ENCODE measurements at places on chromosomes 7 and 10.

DNA sequence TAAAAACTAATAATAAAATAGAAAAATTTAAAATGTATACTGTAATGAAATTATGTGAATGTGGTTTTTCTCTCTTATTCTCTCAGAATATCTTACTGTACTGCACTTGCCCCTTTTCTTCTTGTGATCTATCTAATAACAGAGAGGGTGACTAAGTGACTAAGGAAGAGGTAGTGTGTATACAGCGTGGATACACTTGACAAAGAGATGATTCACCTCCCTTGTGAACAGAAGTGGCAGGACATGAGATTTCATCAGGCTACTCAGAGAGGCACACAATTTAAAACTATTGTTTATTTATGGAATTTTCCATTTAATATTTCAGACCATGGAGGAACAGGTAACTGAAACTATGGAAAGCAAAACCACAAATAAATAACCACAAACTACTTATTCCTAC lies 806.6 kb upstream of the GHITM start:
- no peak for DNase-seq

GRCh38 chr10:6995831-6996230 lies 415.0 kb downstream of the SFMBT2 start:
- no peak for DNase-seq

DNA sequence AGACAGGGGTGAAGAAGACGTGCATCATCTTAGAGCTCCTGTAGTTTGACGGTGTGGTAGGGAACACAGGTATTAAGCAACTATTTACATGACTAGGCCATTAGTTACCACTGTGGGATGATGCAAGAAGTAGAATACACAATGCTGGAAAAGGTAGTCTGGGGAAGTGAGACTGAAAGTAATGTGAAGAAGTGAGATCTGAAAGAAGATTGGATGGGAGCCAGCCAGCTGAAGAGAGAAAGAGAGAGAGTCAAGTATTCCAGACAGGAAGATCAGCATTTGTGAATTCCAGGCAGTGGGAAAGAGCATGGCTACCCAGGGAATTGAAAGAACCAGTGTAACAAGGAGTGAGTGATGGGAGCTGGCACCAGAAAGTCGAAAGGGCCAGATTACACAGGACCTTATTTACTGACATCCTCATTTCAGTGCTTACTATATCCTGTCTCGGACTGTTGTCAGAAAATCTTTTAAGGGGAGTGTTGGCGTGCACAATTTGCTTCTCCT lies 4.0 kb upstream of the CFAP58 start:
- DNase-seq = no peak

DNA sequence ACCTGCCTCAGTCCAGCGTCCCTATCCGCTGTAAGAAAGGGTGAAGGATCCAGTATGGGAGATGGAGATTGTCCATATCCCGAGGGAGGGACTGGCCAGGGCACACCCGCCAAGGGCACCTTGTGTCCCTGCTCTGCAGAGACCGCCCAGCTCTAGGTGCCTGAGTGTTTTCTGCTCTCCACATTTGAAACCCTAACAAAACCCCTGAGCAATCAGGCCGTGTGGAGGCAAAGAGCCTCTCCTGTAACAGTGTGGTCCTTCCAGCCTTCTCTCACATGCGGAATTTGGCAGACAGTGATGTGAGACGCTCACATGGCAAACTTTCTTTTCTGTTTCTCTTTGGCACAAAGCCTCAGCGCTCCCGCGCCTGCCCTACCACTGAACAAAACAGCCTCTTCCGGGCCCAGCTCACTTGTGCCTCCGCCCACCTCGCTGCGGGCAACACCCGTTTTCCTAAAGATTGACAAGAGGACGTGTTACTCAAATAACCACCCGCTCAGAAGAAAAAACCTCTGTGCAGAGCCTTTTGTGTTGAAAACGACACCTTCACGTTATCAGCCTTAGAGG lies 514.8 kb downstream of the DNAJB6 start:
- DNase-seq = peak; percentile 57

- DNase-seq = no peak
Observed at GRCh38 chr7:16069998-16070397, 351.3 kb downstream of the CRPPA start.

- no peak for DNase-seq
Observed at GRCh38 chr10:129766611-129767550, 197.2 kb downstream of the EBF3 start.

DNA sequence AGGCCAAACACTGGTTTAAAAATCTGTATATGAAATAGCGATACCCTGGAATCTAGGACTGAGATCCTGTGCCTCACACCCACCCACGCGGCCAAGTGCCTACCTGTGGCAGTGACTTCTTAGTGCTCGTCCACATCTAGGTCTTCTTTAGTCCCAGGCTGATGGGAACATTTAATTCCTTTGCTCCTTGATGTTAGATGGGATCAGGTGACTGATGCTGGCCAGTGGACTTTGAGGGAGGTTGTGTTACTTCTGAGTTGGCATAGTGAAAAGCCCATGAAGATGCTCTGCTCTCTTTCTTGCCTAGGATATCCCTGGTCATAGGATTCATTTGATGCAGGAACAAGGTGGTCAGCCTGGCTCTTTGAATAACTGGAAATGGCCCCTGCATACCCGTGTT lies 59.2 kb downstream of the BMPR1A start:
- no peak for DNase-seq

- DNase-seq = no peak
Observed at GRCh38 chr7:56222866-56223265, 106.6 kb upstream of the NUPR2 start.

GRCh38 chr7:98222533-98223195 lies 11.4 kb downstream of the BHLHA15 start:
- no peak for DNase-seq

GRCh38 chr10:112389271-112389822 lies 15.4 kb downstream of the ACSL5 start:
- no peak for DNase-seq

DNA sequence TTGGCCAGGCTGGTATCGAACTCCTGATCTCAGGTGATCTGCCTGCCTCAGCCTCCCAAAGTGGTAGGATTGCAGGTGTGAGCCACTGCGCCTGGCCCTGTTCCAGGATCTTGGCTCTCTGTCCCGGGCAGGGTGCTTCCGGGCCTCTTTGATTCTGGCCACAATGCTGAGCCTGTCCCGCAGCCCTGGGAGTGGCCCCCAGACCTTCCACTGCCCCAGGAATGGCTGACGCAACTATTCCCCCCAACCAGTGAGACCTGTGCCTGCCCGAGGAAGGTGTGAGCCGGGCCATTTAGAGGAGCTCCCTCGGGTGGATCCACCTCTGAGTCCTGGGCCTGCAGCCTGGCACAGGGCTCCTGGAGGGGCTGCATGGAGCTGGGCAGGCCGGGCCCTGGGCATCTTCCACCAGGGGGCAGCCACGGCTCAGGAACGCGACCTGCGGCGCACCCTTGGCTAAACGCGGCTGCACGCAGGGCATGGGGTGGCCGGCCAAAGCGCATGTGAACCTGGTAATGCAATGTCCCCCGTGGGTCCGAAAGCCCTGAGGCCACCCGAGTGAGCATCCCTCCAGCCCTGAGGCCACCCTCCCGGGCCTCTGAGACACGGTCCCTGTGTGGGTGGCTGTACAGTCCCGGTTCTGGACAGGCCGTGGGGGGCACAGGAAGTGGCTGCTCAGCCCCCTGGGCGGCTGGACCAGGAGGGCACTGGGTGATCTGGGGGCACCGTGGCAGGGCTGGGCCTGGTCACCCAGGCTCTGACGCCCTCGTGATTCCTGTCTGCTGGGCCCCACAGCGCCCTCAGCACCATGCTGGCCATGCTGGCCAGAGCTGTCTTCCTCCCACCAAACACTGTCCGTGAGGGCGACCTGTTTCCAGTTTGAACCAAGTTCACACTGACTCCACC lies 24.8 kb downstream of the GRIFIN start:
- DNase-seq = peak; percentile 77

- no peak for DNase-seq
Observed at GRCh38 chr7:4200546-4201094, 481.5 kb upstream of the FOXK1 start.

GRCh38 chr10:127354992-127355391 lies 158.6 kb upstream of the INSYN2A start:
- no peak for DNase-seq

DNA sequence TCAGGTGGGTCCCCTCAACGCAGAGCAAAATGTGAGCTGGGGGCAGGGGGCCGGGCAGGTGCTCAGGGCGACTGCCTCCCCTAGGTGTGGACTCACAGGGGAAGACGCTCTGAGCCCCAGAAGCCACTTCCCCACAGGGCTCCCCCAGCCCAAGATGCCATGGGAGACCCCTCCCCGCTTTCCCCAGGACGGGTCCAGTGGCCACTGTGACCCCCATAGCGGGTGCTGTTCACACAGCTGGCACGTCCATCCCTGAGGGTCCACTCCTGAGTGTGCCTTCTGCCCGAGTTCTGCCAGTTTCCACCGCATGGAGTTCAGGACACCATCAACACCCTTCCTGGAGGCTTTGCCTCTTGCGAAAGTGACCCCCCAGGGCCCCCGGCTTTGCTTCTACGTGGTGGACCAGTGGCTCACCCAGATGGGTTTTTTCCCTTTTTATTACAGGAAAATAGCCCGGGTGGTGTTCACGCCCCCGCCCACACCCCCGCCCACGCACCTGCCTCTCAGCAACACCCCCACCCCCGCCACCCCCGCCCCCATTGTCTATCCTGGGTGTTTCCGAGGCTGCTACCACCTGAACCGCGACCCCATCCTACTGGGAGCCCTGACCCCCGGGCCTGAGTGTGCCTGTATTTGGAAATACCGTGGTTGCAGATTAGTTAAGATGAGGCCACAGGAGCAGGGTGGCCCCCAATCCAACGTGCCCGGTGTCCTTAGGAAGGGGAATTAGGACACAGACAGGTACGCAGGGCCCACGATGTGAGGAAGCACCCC lies 32.0 kb downstream of the ADAP1 start:
- DNase-seq = no peak

DNA sequence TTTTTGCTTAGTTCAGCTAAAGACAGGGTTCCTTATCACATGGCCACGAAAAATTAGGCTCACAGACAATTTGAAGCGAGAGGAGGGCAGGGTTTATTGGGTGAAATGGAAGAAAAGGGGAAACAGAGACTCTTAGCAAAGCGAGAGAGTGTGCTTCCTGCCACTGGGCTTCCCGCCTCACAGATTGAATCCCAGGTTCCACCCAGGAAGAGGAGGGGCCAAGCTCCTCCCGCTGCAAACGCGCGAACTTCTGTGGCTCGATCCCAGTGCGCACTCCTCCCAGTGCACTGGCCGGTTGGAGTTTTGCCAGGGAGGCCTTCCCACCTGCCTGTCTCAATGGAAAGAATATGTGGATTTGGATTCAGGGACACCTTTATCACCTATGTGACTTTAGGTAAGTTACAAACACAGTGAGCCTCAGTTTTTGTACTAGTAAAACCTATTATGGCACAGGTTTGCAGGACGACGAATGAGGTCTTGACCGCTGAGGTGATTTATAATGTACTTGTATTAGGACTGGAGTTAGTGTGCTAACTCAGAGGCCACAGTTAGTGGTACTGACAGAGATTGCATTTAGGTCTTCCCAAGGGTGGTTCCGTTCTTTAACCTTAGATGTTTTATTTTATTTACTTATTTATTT lies 48.5 kb upstream of the SP8 start:
- no peak for DNase-seq

GRCh38 chr10:89431977-89432376 lies 17.6 kb downstream of the IFIT5 start:
- no peak for DNase-seq

DNA sequence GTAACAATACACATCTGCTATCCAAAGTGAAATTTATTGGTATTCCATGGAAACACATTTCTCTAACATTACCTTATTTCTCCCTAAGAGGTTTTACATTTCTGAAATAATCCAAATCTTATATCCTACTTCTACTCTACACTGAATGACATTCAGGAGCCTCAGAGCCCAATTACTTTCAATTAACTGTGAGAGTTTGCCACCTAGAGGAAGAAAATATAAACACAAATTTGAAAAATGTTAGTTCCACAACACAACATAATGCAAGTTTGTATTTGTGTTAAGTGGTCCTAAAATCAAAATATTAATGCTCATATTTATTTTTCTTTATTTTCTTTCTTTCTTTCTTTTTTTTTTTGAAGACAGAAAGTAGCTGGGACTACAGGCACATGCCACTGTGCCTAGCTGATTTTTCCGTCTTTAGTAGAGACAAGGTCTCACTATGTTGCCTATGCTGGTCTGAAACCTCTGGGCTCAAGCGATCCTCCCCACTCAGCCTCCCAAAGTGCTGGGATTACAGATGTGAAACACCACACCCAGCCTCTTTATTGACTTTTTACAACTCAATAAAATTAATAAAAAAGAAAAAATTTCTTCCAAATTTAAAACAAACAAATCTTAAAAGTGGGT lies 46.0 kb downstream of the ATAD1 start:
- DNase-seq = no peak

GRCh38 chr7:1407892-1408291 lies 51.4 kb downstream of the MICALL2 start:
- no peak for DNase-seq

GRCh38 chr7:149027611-149028345 lies 527 bp downstream of the PDIA4 start:
- DNase-seq = no peak

GRCh38 chr10:88063861-88064557 lies 200.6 kb downstream of the PTEN start:
- DNase-seq = no peak

- DNase-seq = no peak
Observed at GRCh38 chr7:139699640-139700504, 77.9 kb downstream of the HIPK2 start.

GRCh38 chr7:71538210-71538609 lies 406.3 kb downstream of the GALNT17 start:
- no peak for DNase-seq

DNA sequence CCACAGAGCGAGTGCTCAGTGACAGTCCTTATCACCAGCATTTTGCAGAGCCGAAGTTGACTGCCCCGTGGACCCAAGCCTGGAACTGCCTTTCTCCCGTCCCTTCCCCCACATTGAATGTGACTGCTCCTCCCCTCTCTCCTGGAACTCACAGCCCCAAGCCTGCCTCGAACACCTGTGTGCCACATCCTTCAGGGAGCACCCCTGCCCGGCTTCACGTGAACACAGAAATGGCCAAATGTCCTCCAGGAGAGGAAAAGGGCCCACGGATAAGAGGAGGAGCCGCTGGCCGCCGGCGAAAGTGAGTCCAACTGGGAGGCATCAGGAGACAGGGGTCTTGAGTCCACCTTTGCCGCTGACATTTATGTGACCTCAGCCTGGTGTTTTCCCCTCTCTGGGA lies 16.2 kb downstream of the STX1A start:
- no peak for DNase-seq

GRCh38 chr7:47355684-47356083 lies 226.2 kb downstream of the TNS3 start:
- DNase-seq = no peak

- no peak for DNase-seq
Observed at GRCh38 chr7:106021151-106022067, 58.3 kb downstream of the CDHR3 start.

GRCh38 chr7:153151766-153152165 lies 392.2 kb downstream of the ACTR3B start:
- no peak for DNase-seq

GRCh38 chr7:39622609-39623008 lies 763 bp upstream of the RALA start:
- no peak for DNase-seq

- no peak for DNase-seq
Observed at GRCh38 chr10:131431978-131432690, 120.6 kb upstream of the TCERG1L start.

- DNase-seq = no peak
Observed at GRCh38 chr7:79376299-79377025, 77.0 kb downstream of the MAGI2 start.

GRCh38 chr7:129866251-129866650 lies 86.5 kb downstream of the UBE2H start:
- DNase-seq = no peak

- DNase-seq = no peak
Observed at GRCh38 chr7:121006711-121007315, 18.3 kb downstream of the CPED1 start.

Data from right kidney (tissue), 9 donors.